ENCODE measurements at places on chromosomes 4 and X. TPM values are rescaled to one million over a fixed set of nuclear protein-coding genes. Genes with fewer than 3 reads are reported as not detected.

DNA sequence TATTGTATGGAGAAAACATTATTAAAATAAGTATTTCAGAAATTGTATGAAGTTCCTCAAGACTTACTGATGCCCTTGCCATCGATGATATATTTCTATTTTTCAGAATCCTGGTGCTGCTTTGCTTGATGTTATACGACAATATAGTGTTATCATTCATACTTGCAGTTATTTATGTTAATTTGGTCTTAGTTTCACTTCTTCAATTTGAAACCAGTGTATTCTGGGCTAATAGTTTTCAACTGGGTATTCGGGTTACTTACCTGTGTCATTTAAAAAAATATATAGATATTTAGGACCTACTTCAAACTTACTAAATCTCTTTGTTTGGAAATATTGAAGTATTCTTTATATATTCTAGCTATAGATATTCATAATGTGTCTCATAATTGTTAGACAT is 1414.7 kb downstream of the C4orf33 start:
- no peak for DNase-seq

DNA sequence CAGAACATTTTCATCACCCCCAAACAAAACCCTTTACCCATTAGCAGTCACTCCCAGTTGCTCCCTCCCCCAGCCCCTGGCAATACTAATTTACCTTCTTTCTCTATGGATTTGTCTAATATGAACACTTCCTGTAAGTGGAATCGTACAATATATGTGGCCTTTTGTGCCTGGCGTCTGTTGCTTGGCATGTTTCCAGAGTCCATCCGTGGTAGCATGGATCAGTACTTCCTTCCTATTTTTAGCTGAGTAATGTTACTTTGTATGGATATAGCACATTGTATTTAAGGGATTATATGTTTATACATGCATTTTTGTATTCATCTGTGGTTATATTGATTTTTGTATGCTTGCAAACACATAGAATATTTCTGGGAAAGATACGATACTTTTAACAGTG is 48.2 kb downstream of the PPEF1 start:
- no peak for DNase-seq

The TLR1 gene
- 7.1 TPM for polyA plus RNA-seq

DNA sequence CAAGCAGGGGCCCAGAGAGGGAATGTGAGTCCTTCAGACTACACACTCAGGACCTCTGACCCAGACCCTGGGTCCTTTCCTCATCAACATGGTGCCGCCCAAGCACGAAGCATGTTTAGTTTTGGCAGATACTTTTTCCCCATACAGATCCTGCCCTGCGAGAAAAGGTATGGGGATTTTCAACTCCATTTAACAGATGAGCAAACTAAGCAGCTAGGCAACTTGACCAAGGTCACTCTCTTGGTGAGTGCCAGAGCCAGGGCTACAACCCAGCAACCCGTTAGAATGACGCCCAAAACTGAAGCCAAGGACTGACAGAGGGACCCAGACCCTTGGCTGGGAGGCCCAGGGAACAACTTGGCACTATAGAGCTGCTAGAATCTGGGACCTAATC is 40.3 kb upstream of the MSX1 start:
- no peak for DNase-seq

- peak; percentile 43 for DNase-seq
Observed at GRCh38 chrX:38803588-38804431, 2.6 kb downstream of the MID1IP1 start.

DNA sequence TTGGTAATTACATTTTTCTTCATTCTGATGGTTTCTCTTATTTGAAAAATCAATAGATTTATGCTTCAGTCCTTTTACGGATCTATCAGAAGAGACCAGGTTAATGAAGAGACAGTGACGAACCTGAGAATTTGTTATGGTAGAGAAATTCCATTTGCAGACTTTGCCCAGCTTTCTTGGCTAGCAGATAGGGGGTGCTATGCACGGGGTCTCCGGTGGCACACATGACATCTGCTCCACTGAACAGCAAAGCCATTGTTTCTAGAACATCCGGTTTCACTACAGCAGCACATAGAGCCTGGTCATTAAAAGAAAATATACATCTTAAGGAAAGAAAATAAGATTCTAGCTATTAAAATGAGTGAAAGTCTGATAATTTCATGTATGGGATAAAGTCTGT is 85.1 kb downstream of the ARAP2 start:
- no peak for DNase-seq

- DNase-seq, result no peak
Observed at GRCh38 chr4:84531689-84532088, 32.6 kb upstream of the NKX6-1 start.

GRCh38 chr4:118772081-118772766 is 63.7 kb downstream of the SEC24D start:
- no peak for DNase-seq

- DNase-seq, result no peak
Observed at GRCh38 chr4:172555725-172556124, 612.9 kb upstream of the GALNT7 start.

The NSUN7 gene
- not detected for polyA plus RNA-seq
